ENCODE measurements at places on chromosomes 12 and 14. TPM values are rescaled to one million over a fixed set of nuclear protein-coding genes. Genes with fewer than 3 reads are reported as not detected.
A peak's percentile ranks its signal among the peaks of the same experiment; 100 is the strongest.

DNA sequence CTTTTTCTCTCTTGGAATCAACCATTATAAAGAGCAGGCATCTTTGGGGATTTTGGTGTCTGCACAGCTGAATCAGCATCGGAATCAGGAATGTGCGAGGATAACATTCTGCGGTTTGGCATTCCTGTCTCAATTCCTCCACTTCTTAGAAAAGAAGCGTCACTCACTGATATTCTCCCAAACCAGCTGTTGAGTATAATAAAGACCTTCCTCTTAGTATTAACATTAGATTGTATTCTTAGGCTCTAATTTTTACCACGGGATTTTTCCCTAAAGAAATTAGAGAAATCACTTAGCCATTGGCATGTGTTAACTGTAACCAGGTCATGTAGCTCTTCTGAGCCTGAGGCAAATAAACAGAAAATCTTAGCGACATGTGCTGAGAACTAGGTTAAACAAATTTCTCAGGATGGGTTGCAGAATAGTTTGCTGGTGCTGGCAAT lies 128.7 kb downstream of the TMX1 start:
- peak; percentile 98 for DNase-seq

DNA sequence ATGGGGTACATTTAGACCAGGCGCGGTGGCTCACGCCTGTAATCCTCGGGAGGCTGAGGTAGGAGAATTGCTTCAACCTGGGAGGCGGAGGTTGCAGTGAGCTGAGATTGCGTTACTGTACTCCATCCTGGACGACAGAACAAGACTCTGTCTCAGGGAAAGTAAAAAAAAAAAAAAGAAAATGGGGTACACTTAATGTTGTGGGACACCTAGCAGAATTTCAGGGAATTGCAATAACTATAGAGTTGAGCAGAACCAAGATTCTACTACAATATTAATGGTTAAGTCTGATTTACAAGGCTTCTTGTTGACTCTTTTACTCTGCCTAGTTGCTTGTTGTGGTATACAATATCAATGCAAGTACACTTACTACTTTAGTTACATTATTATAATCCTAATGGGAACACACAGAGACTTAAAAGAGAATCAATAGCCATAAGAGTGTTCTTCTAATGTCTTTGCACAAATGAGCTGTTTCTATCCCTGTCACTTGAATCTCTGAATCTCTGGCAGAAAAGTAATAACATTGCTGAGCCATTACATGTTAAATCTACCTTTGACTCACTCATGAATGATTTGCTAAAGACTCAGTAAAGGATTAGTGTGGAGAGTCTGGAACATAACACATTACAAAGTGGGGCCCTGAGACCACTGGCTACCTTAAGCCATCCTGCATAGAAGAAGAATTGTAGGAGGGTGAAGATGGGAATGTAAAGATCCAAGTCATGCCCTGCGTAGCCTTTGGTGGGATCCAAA lies 22.7 kb downstream of the BEST3 start:
- no peak for DNase-seq

- DNase-seq, result no peak
Measured at GRCh38 chr12:25811656-25812126, 146.8 kb upstream of the RASSF8 start.

DNA sequence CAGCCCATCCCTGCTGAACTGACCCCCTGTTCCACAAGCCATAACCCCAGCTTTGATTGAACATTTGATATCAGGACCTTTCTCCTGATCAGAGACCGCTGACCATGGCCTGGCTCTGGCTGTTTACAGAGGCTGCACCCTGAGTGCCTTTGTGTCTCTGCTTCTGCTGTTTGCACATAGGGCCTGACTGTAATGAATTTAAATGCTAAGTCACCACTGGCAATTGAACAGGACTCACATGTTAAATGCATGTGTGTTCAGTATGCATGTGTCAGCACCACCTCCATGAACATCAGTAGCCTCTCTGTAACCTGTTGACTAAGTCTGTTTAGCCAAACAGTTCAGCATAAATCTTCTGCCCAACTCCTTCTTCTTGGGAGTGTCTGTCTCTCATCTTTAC lies 690.3 kb downstream of the TMEM121 start:
- DNase-seq, result no peak

DNA sequence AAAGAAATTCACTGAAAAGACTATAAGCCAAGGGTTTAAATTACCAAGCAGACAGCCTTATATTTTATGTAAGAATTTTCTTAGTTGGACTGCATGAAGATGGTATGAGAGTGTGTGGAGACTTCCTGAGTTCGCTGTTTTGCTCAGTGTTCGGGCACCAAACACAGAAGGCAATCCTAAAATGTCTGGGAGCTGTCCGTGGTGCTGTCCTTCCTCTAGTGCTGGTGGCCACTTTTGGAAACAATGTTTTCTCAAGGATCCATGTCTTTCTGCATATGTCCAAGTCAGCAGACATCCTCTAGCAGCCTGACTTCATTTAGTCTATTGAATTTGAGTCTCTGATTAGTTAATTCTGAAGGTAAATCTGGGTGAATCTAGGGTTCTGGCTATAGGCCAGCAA lies 135.8 kb downstream of the SLC8A3 start:
- peak; percentile 45 for DNase-seq

DNA sequence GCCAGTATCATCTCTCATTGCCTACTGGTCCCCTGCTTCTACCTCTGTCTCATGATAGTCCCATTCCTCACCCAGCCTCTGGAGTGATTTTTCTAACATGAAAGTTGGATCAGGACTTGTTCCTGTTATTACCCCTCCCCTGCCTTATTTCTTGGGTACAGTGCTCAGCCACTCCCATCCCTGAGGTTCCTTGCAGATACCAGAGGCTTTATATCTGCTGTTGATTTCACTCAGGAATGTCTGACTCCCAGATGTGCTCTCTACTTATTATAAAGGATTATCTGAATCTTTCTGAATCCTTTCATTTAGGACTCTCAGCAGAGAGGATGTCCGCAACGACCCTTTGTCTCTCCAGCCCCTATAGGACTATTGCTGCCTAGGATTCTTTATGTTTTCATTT lies 111.2 kb downstream of the LRRK2 start:
- DNase-seq, result no peak

Gene DEGS2
- total RNA-seq, result 0.16 TPM

Gene RPS6KL1
- total RNA-seq, result 0.09 TPM

Gene ZC2HC1C
- total RNA-seq, result 1.6 TPM

Gene AVPR1A
- 0.41 TPM for total RNA-seq

Gene ASCL1
- not detected for total RNA-seq

Gene HOMEZ
- total RNA-seq, result 7.5 TPM

Gene CLEC1B
- total RNA-seq, result not detected

Gene LMNTD1
- total RNA-seq, result not detected

Gene DDHD1
- total RNA-seq, result 47.8 TPM

Gene KRT79
- total RNA-seq, result not detected
